Activated CD8-positive, alpha-beta memory T cell treated with anti-CD3 and anti-CD28 coated beads for 48 hours (primary cell): ENCODE measurements at places on chromosomes 16 and 17.

DNA sequence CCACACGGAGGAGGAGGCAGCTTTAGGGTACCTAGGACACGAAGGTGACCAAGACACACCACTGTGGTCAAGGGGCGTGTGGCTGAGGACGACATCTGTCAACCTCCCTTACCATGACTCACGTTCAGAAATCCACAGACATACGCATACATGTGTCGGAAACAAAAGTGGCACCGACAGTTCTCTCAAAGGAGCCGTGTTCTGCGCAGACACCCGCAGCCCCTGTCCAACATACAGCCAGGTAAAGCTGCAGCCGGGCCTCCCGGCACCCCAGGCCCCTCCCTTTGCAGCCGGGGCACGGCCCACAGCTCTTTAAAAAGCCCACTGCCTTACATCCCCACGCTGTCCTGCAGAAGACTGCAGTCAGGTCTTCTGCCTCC, 40.5 kb upstream of the KLHDC4 start:
- no peak for DNase-seq

GRCh38 chr17:31401456-31402254, 10.2 kb downstream of the RAB11FIP4 start:
- no peak for DNase-seq

DNA sequence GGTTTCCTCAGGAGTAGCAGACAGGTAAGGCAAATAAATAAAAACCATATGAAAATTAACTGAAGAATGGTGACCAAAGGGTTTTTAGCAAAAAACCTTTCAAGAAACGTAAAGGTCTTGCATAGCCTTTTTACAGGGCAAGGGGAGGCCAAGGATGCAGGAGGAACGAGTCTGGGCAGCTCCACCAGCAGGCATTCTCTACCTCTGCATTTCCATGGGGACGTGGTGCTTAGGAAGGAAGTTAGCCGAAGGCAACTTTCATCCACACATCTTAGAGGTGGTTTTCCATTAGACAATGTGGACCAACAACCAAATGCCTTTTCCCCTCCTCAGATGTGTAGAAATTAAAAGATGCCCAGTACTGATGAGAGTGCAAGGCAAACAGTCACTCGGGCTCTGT, 20.7 kb downstream of the TOM1L2 start:
- no peak for DNase-seq

DNA sequence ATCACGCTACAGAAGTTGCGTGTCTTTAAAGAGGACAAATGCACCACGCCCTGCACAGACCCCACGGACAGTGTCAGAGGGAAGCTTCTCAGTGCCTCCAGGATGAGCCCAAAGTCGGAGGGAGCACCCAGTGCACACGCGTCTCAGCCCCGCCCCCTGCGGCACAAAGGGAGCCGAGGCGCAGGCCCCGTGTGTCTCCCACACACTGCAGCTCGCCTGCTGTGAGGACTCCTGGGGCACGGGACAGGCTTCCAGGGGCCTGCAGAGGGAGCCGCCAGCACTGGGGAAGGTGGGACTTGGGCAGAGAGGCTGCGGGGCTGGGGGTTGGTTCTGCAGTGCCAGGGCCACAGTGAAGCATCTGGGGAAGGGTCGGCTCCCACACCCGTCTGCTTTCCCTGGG, 77.4 kb downstream of the LMF1 start:
- DNase-seq: no peak

DNA sequence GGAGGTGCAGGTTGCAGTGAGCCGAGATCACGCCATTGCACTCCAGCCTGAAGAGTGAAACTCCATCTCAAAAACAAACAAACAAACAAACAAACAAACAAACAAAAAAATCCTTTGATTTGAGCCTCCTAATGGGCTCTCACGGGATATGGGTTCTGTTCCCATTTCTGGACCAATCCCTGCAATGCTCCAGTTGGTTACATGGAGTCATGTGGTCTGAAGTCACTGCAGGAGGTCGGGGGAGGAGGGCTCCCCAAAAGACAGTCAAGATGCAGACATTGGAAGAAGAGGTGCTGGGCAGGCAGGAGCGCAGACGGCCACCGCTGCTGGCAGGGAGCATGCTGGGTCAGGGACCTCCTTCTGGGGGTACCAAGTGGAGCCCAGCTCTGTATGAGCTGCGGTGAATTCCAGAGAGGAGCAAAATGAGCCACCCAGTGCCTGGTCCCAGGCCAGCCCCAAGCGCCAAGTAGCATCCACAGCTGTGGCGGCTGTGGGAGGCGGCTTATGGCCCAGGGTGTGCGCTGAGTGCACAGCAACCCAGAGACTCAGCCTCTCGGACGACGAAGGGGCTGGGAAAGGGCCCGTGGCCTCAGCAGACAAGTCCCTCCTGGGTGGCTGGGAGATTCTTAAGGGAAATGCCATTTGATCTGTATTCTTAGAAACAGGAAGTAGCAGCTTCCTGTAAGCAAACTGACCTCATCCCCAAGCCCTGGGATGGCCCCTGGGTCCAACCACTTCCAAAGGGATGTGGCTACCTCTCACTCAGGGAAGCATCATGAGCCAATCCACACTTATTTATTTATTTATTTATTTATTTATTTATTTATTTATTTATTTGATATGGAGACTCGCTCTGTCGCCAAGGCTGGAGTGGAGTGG, 19.6 kb upstream of the ATP2A3 start:
- no peak for DNase-seq

DNA sequence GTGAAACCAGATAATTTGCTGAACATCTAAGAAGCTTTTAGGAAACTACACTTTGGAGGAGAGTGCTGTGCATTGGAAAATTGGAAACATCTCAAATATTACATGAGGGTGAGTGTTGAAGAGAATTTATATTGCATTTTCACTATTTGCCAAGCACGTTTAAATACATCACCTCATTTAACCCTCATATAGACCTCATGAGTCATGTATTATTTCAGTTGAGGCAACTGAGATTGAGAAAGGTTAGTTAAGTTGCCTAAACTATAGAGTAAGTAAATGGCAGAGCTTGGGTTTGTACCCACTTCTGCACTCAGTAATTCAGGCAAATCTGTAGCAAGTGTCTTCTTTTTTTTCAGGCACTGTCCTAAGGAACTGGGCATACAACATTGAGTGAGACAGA, 3.7 kb upstream of the NLK start:
- no peak for DNase-seq

- no peak for DNase-seq
These were observed 126.4 kb upstream of the MAF start for GRCh38 chr16:79726902-79727301.

DNA sequence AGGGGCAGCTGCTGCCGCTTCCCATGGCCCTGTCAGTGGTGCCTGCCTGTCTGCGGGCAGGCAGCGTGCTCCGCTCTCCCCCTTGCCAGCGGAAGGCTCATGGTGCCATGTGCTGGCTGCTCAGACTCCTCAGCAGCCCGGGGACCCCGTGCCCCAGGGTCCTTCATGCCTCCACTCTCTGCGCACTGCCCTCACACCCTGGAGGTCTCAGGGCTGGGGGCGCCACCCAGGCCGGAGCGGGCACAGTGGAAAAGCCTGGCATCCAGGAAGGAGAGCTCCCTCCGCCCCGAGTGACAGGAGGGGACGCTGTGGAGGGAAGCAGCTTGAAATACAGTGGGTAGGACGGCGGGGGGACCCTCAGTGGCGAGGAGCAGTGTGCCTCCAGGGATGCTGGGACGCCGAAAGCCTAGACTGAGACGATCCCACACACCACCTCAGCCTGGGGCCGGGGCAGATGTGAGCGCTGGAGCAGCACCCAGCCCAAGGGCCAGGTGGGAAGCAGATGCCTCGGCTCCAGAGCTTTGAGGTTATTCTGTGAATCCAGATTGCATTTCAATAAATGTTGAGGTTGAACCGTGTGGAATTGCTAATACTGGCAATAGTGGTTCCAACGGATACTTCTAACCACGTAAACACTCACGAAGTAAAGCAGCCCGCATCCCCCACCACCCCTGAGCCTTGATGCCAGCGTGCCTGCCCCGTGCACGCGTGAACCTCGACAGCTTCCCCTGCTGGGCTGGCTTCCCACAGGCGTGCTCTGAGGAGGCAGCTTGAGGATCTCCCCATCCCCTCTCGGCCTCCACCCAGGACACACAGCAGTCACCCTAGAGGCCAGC, 6.5 kb downstream of the TMEM204 start:
- no peak for DNase-seq

DNA sequence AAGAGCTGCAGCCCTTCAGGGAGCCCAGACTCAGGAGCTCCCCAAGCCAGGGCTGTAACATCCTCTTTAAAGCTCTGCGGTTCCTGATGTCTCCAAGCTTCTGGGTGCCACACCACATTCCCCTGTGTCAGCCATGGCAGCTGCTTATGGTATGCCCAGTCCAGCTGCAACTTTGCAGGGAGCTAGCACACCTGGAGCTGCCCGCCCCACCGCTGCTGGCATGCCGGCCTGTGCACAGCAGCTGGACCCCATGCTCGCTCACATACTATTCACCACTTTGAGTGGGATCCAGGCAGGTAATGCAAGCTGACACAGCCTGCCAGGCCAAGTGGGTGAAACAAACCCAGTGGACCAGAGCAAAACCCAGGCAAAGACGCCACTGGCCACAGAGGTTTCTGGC, 305.6 kb upstream of the AXIN2 start:
- DNase-seq: no peak

DNA sequence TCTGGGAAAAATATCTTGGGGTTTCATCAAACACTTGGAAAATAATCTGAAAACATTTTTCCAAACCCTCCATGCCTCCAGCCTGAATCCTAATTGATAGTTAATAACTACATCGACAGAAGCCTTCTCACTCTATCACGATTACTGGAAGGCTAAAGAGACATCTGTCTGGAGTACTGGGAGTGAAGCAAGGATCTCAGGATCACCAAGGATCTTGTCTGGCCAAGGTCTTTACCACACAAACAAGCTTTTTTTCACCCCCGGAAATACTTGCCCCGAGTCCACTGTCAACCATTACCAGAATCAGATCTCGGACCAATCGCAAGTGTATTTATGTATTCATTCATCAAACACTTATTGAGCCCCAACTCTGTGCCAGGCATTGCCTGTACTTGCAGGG, 28.3 kb upstream of the CRISPLD2 start:
- DNase-seq: no peak

DNA sequence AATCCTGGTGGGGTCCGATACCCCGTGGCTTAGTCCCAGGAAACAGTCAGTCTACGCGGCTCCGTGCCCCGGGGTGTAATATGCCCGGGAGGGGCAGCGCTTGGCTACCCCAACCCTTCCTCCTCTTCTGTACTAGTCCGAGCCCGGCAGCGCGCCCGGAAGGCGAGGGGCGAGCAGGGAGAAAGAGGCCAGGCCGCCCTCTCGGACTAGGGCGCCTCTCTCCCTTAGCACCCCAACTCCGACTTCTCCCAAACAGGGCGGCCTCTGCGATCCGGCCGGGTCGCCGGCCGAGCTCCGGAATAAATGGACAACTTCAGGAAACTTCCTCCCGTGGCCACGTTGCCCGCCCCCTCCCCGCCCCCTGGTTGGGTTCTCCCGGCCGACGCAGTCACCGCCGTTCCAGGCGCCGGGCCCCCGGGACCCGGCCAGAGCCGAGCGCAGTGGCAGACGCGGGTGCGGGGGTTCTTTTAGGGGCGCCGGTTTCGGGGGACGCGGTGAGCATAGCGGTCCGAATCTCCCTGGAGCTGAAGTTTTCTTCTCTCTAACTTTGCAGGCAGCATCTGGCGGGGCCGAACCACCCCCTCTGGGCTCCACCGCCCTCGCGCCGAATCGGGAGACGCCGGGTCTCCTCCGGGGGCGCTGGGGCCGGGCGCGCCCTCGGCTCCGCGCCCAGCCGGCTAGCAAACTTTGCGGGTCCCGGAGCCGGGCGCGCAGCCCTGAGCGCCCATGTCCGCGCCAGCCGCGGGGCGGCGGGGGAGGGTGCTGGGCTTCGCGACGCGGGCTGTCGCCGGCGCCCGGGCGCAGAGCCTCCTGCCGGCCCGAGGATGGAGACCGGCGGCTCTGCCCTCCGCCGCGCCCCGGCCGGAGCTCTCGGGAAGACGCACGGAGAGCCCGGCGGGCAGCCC, at the start of gene SDK2:
SDK2 (minus strand) TSS at position 301 of the 905 bp plus-strand sequence. CDS start 357 bp downstream, outside the sequence.
- DNase-seq: no peak

DNA sequence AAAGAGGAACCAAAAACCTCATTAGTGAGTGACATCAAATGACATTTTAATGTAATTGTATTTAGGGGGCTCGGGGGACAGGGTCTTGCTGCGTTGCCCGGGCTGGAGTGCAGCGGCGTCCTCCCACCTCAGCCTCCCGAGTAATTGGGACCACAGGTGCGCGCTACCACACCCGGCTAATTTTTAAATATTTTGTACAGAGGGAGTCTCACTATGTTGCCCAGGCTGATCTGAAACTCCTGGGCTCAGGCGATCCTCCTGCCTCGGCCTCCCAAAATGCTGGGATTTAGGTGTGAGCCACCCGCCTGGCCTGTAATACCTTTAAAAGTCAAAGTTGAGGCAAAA, 581 bp downstream of the SNRNP25 start:
- DNase-seq: no peak

DNA sequence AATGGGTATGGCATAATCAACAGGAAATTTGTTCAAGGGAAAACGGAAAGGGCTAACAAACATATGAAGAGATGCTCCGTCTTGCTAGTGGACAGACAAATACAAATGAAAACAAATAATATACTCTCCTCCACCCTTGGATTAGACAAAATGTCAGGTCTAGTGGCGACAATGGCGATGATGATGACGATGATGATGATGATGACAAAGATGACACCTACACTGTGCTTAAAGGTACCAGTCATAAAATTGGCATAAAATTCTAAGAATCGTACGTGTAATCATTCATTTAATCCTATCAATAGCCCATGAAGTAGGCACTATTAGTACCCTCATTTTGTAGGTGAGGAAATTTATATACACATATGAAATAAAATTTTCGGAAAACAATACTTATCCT, 174.6 kb downstream of the PMP22 start:
- DNase-seq: no peak

DNA sequence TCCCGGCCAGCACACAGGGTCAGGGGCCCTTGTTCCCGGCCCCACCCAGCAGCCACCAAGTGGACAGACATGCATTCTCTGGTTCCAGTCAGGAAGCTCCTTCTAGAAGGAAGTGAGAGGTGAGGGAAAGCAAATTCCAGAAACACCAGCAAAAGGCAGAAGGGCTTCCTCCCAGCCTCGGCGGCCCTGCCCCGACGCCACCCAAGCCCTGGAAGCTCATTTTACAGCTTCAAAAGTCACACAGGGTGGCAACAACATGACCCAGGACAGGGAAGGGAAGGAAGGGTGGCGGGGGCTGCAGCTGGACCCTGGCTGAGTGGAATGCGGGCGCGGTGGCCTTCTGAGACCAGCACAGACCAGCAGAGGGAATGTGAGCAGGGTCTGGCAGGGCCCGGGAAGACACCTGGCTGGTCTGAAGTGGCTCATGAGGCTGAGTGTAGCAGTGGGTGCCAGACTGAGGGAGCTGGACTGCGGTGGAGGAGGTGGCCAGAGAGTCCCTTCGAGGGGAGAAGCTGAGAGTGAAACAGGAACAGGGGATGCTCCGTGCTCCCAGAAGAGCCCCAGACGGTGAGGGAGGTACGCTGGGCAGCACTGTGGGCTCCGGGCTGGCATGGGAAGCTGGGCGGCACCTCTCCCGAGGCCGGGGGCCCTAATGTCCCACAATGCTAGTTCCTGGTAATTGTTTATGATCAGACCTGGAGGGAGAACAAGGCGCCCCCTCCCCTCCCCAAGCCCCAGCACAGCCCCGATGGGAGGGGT, 1.9 kb upstream of the UNC13D start:
- no peak for DNase-seq

GRCh38 chr16:53968454-53968853, 264.5 kb downstream of the FTO start:
- no peak for DNase-seq
